ENCODE measurements at places on chromosomes 16 and 17.

DNA sequence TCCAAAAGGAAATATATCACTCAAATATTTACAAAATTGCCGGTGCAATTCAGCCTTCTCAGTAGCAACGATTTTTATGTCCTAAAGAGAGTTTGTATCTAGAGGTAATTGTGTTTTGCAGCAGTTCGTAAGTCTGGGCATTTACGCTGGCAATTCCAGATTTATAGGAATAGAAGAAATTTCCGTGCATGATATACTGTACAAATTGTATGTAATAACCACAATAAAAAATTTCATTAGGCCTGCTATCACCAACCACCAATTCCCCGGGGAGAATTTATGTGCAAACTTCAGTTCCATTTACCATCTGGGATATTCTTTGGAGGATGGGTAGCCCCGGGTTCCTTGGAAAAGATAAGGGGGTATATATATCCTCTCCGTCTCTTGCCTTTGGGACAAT is 401.5 kb downstream of the TMEM114 start:
- DNase-seq, result no peak

GRCh38 chr17:72379516-72379915 is 258.7 kb downstream of the SOX9 start:
- DNase-seq, result no peak

GRCh38 chr16:89613231-89613953 is at the start of gene DPEP1:
TSS of gene DPEP1 (plus strand) at chr16:89613642. CDS start at chr16:89630411, 16,769 bp downstream.
- DNase-seq, result no peak

GRCh38 chr17:66469088-66469442 is 166.7 kb downstream of the PRKCA start:
- DNase-seq, result no peak

- no peak for DNase-seq
Observed at GRCh38 chr17:64008346-64008745, 10.2 kb downstream of the PRR29 start.

GRCh38 chr16:17945080-17945601 is 391.4 kb downstream of the NPIPA8 start:
- DNase-seq, result no peak

DNA sequence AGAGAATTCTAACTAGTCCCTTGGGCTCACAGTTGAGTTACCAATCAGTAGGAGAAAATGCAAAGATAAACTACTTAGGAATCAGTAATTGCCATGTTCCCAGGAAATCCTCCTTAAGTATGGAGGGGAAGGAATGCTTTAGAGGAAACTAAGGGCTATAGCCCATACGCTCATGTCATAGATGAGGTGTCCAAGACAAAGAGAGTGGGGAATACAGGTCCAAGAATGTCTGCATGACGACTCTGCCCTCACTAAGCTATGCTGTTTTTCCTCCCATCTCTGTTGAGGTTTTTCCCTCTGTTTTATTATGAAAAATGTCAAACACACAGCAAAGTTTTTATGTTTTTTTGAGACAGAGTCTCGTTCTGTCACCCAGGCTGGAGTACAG is 16.0 kb downstream of the LDHD start:
- no peak for DNase-seq

GRCh38 chr17:72576289-72576759 is 455.5 kb downstream of the SOX9 start:
- DNase-seq, result peak; percentile 90

- no peak for DNase-seq
Observed at GRCh38 chr16:15979801-15980200, 30.4 kb downstream of the ABCC1 start.

GRCh38 chr17:66541461-66542128 is 239.2 kb downstream of the PRKCA start:
- DNase-seq, result peak; percentile 70

DNA sequence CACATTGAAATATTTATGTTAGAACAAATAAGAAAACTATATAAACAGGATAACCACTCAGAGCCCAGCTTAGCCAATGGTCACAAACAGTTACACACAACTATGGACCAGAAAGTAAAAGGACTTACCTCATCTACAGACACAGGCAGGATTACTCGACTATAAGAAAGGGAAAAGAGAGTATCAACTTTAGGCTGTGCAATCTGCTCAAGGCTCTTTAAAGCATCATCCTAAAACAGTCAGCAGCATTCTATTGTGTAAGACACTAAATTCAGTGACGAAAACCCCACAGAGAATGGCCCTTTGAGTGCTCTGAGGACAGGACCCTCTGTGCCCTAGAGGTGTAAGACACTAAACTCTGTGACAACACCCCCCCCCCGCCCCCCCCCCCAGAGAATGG is 4.2 kb downstream of the PITPNA start:
- no peak for DNase-seq

GRCh38 chr16:69838489-69838888 is 76.4 kb downstream of the WWP2 start:
- DNase-seq, result no peak

DNA sequence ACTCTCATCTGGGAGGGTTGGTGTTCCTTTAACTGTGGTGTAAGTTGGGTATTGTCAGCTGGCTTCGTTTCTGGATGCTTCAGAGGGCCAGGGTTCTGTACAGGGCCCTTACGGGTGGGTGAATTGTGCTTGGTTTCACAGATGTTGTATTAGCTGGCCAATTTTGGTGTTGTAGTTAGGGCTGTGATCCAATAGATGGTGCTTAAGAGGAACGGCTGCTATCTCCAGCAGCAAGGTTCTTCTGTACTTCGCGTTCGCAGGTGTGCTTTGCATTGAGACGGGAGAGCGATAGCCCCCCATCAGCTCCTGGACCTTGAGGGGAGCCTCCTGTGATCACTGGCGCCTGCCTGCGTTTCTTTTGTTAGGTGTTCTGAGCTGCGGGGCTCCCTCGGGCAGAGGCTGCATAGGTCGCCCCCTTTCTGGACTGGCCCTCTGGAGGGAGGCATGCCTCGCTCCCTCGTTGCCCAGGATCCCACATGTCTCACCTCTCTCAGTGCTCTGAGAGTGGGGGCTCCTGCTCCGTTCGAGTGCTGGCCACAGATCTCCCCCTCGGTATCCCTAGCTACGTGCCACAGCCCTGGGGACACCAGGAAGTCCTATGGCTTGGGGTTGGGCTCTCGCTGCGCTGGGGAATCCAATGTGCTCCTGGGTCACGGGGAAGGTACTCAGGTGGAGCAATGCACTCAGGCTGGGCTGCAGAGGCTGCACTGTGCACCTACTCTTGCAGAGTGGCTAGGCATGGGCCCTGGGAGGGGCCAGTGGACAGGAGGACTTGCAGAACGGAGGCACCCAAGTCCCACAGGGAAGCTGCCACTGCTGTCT is 837 bp upstream of the PRDM7 start:
- DNase-seq, result peak; percentile 41

- DNase-seq, result no peak
Observed at GRCh38 chr16:8481810-8482209, 108.5 kb downstream of the TMEM114 start.
